ENCODE measurements at places on chromosomes 3 and 15.

GRCh38 chr3:78721771-78722543, 1045.8 kb downstream of the ROBO1 start:
- DNase-seq: no peak

GRCh38 chr3:71587958-71588357, 4.4 kb upstream of the FOXP1 start:
- DNase-seq: no peak

GRCh38 chr3:44478055-44478468, 592 bp upstream of the ZNF445 start:
- no peak for DNase-seq

- DNase-seq: no peak
Observed at GRCh38 chr3:172606021-172606420, 82.8 kb upstream of the TNFSF10 start.

DNA sequence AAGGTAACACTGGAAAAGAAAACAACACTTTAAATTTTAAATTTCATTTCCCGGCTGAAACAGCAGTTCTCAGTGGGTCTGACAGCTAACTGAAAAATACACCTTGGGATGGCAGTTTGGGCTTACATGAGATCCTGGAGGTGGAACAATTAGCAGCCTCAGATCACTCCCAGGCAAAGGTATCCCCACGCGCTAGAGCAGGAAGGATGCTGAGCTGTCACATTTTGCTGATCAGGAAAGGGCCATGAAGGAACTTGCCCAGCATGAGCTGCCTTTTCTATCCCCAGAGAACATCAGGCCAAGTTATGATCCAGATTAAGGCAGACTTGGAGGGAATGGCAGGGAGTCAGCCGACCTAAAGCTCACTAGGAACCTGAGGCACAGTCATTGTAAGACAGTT, 204.8 kb upstream of the SLC2A2 start:
- no peak for DNase-seq

DNA sequence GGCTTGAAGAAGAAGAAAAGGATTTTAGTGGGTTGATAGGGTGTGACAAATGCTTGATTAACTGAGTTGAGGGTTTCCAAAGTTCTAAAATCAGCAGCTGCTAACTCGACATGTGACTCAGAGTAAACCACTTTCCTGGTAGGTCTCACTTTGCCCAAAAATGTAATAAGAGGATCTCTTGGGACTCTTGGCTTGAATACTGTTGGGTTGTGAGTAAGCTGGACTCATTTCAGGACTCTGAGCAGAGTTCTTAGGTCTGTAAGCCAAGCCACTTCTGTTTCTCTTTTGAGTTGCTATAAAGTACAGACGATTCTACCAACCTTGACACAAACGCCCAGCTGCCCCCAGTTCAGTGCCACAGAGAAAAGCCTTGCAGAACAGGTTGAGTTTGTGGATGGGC, 241.1 kb downstream of the ZNF621 start:
- no peak for DNase-seq

DNA sequence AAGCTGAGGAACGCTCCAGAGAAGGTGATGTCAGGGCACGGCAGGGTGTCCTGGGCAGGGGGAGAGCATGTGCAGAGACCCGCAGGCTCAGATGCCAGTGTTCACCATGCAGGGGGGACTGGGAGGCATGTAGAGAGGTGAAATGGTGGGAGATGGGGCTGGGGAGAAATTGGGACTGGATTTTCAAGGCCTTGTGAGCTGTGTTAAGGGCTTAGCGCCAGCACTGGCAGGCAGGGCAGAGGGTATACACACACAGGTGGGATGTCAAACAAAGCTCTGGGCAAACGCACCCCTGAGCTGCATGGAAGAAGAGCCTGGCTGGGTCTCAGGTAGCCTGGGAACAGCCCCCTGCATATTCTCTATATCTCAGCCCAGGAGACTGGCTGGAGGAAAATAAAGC, 282.7 kb downstream of the SHQ1 start:
- no peak for DNase-seq

DNA sequence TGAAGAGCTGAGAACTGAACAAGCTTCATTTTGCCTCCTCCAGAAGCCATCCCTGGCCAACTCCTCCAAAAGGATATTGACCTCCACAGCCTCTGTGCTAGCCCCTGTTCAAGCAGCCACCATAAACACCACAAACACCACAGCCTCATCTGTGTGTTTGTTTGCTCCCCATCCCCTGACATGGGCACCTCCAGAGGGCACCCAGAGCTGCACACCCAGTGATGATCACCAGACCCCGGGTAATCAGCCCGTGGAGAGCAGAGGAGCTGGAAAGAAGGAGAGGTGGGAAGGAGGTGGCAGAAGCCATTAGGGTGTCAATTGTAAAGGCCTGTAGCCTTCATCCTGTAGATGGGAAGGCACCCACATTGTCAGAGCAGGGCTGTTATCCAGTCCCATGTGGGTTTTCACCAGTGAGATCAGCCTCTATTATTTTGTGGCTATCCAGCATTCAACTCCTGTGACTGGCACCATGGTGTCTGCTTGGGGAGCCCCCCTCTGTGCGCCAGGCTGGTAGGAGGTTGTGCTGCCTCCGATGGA, 6.8 kb upstream of the WNT7A start:
- no peak for DNase-seq

DNA sequence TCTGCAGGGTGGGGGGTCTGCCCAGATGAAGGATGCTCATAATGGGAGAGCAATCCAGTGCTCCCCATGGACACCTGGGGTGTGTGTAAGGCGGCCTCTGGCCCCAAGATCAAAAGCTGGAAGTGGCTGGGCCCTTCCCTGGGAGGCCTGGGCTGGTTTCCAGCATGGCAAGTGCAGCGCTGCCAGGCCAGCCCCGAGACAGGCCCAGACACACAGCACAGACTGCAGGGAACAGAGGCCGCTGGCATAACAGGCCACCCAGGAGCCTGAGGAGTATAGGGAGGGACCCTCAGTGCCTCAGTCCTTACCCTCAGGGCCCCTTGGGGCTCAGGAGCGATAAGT, 10.0 kb downstream of the ITPKA start:
- no peak for DNase-seq

GRCh38 chr3:171977860-171978259, 61.5 kb upstream of the FNDC3B start:
- DNase-seq: no peak

DNA sequence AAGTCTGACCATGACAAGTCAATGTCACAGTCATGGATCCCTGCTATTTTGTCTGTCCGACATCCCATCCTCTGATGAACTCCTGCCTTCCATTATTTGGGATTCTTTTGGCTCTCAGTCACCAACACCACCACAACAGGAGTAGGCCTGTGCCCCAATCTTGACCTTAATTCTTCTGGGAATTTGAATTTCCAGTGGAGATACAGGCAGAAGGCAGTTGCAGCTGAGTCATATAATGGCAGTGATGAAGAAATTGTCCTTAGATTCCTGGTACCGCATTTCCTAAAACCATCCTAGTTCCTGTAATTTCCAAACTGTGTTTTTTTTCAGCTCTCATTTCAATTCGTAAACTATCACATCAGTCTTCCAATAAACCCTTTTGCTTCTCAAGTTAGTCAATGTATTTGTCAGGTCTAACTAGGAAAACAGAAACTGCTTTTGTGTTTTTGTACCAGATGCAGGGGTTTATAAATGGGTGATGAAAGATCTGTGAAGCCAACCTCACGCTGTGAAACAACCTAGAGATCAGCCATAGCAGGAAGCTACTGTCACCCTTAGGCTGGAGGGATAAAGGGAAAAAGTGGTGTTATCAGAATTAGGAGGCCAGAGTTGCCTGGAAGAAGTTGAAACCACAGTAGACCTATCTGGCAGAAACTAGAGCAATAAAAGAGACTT, 126.3 kb upstream of the TMEM108 start:
- no peak for DNase-seq

DNA sequence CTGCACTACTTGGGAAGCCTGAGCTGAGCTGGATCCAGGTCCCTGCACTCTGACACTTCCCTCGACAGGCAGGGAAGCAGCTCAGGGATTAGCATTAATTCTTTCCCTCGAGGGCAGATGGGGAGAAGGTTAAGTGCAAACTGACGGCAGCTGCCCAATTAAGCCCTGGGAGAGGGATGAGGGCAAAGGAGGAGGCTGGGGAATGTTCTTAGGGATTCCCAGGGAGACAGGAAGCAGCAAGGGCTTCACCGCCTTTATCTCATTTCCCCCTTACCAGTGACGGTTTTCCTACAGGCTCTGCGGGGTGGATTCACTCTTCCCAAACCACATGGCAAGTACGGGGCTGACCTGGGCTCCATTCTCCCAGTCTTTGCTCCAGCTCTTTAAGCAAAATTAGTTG, 519.0 kb upstream of the PROK2 start:
- DNase-seq: no peak

- DNase-seq: no peak
Observed at GRCh38 chr15:39235084-39235795, 345.6 kb upstream of the THBS1 start.

- no peak for DNase-seq
Observed at GRCh38 chr3:169657351-169658124, 6.0 kb downstream of the MECOM start.

DNA sequence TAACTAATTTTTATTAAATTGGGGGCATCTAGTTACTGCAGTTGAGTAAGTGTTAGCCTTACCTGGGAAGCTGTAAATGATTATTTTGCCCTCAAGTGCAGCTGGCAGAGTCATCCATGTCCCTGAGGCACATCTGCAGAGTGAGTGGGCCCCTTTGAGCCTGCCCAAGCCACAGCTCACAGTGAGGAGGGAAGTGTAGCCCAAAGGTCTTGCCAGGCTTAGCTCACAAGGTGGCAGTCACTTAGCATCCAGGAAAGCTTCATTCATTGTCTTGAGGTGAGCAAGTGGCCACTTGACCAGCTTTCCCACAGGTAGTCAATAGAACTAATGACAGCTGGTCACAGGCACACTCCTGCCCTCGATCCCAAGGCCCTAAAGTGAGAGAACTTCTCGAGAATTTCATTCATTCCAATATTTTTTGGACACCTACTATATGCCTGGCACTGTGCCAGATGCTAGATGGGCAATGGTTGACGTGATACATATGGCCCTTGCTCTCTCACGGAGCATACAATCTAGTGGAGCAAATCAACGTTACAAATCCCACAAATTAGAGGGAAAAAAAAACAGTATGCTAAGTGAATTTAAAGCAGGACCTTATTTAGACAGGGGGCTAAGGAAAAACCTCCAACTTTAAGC, 163.3 kb upstream of the IL12A start:
- no peak for DNase-seq

GRCh38 chr3:55721716-55722484, 234.8 kb upstream of the WNT5A start:
- DNase-seq: no peak

DNA sequence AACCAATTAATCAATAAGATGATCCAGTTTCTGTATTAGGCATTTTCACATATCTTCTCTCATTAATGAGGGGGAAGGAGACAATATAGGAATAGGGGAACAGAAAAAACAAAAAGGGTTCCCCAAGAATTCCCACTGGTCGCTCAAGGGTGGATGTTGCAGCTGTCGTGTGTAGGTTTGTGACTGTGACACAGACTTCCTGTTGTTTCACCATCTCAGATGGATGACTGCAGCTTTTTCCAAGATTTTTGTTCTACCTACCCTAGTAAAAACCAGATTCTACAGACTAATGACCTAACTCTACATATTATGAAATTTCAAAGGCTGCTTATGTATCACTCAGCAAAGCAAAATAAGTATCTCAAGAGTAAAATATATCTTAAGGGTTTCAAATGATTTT, 73.7 kb upstream of the MB21D2 start:
- DNase-seq: no peak

Data from activated CD4-positive, alpha-beta T cell treated with anti-CD3 and anti-CD28 coated beads for 24 hours (primary cell).